ENCODE measurements at places on chromosomes 16 and 17.

DNA sequence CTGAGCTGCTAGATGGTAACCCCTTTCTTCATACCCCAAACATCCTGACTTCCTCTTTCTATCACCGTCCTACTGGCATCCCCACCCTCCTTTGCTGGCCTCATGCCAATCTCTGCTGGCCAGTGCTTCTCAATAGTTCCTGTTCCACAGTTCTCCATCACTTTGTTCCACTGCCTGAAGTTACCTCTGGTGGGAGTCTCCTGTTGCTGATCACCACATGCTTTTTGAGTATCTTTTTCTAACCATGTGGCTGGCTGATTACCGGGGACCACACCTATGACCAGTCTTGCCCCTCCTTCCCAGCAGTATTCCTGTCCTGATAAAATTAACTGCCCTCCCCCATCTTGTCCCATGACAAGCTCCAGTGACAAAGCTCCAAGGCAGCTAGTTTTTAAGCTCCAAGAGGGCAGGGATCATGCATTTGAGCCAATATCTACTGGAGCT, 380.4 kb upstream of the CCL2 start:
- DNase-seq = no peak

DNA sequence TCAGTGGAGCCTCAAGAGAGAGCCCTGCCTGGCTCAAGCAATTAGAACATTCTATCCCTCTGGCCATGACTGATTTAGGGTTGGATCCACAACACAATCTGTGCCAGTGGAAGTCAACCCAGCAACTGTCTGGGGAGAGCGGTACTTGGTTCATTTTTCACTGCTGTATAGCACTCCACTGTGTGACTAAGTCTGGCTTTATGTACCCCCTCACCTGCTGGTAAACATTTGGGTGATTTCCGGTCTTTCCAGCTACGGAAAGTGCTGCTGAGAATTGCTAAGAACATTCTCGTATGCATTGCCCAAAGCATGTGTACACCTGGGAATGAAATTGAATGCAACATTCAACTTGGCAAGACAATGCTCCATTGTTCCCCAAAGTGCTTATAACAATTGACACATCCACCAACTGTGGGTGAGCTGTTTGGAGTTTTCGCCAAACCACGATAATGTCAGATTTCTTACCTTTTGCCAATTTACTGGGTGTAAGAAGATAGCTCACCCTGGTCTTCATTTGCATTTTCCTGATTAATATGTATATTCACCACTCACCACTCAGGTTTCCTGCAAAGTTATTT, 63.5 kb upstream of the MED9 start:
- no peak for DNase-seq

- DNase-seq = no peak
Observed at GRCh38 chr17:45996282-45996937, 2.6 kb upstream of the STH start.

GRCh38 chr17:9331279-9332131, 244.1 kb downstream of the STX8 start:
- no peak for DNase-seq

- DNase-seq = no peak
Observed at GRCh38 chr16:66471716-66472393, 44.8 kb downstream of the BEAN1 start.

GRCh38 chr16:19751478-19752385, 33.7 kb downstream of the IQCK start:
- no peak for DNase-seq

GRCh38 chr16:68719993-68720489, 17.1 kb upstream of the CDH1 start:
- DNase-seq = no peak

GRCh38 chr16:23690771-23691482, 12.2 kb downstream of the PLK1 start:
- no peak for DNase-seq

- DNase-seq = no peak
Observed at GRCh38 chr16:3518292-3518985, 17.6 kb downstream of the CLUAP1 start.

DNA sequence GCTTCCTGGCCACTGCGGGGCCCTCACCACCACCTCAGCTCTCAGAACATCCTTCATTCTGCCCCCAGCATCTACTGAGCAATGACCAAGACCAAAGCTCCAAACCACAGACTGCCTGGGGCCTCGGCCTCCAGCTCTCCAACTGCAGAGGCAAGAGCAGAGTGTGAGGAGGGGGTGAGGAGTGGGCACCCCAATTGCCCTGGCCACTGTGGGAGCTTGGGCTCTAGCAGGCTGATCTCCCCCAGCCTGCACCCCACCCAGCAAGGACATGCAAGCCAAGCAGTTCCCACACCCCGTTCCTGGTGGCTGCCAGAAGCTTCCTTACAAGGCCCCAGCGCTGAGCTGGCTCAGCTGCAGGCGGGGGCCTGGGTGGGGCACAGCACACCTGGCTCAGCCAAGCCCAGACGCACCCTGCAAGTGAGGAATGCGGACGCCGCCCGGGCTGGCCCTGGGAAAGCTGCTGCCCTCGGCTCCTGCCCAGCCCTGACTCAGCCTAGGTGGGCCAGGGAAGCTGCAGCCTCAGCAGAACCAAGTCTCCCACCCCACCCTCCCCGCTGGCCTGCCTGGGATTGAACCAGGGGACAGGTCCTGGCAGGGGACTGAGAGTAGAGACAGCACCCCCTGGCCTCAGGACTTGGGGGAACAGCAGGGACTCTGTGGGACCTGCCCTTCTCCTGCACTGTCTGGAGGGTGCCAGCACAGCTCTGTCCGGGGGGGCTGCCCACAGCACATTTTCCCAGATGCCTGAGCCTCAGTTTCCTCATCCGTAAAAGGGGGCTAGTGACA, 29.7 kb upstream of the KRT17 start:
- no peak for DNase-seq

DNA sequence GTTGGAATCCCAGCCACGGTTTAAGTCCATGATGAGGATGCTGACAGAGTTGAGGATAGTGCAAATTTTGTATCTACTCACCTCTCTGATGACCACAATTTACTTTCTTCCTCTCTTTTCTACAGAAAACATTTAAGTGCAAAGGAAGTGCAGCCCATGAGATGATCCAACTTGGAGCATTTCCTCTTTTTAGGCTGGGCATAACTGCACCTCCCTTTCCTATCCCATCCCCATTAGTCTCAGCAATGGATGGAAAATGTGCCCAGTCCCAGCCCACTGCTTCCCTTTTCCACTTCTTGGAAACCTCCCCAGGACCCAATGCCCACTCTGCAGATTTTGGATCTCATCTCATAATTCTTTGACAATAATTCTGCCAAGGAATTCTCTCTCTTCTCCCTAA, 16.6 kb upstream of the CCL8 start:
- no peak for DNase-seq

GRCh38 chr17:40534371-40535189, 30.7 kb downstream of the CCR7 start:
- no peak for DNase-seq

DNA sequence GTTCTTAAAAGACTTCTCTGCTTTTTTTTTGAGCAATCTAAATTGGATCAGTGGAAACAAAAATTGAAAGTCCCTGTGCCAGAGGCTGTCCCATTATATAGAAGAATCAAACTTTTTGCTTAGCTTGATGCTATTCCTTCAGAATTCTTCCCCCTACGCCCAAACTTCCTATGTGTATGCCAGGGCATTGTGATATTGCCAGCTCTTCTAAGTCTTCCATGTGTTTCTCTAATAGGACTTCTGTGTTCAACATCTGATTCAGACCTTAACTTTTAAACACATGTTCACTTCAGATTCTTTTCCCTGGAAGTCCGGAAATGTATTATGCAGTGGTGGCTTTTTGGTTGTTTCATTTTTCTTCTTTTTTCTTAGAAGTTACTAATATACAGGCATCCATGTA, 18.7 kb downstream of the PTRH2 start:
- DNase-seq = no peak

DNA sequence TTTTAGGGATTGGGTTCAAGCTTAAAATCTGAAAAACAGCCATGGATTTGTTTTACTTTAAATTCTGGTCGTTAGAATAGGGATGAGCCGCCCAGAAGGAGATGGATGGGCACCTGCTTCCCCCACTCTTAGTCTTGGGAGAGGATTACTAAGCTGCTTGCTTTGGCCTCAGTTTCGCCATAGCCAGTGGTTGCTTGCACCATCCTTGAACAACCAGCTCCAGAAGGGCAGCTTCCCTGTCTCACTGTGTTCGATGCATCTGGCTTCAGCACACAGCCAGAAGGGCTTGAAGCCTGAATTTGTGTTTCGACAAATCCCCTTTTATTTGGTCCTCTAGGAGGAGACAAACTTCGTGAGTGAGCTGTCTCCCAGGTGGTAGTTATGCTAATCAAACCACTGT, 7.1 kb downstream of the CYB5D2 start:
- DNase-seq = no peak

DNA sequence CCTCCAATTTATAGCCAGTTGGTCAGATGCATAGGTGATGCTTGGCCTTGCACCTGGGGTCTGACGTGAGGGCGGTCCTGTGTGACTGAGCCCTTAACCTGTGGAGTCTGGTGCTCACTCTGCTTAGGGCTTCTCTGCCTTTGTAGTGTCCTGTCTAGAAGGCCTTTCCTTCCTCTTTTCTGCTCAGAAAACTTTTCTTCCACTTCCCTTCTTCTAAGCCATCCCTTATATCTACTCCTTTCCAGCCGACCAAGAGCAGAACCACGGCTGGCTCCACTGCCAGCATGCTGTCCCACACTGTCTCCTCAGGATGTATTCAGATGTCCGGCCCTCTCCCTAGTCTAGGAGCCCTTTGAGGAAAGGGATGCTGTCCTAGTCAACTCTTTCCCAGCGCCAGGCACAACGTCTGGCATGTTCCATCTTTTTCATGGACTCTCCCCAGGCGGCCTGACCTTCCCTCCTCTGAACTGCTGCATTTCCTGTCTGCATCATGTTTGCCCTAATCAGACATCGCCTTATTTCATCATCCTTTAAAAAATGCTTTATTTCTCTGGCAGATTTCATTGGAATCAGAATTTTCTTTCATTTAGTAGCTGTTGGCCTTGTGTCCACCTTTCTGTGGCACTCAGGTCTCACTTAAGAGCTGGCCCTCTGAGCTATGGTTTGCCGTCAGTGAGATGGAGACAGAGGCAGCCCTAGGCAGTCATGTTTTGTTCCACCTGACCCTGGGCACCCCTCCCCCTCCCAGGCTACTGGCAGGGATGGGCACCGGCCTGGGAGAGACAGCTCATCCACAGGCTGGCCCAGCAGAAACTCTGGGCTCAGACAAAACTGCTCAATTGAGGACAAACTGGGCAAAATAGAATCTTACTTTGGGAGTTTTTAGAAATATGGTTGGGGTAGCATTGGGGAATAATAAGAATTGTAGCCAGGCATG, 15.5 kb upstream of the BRCA1 start:
- no peak for DNase-seq

- no peak for DNase-seq
Observed at GRCh38 chr16:80280557-80280956, 260.2 kb upstream of the DYNLRB2 start.

DNA sequence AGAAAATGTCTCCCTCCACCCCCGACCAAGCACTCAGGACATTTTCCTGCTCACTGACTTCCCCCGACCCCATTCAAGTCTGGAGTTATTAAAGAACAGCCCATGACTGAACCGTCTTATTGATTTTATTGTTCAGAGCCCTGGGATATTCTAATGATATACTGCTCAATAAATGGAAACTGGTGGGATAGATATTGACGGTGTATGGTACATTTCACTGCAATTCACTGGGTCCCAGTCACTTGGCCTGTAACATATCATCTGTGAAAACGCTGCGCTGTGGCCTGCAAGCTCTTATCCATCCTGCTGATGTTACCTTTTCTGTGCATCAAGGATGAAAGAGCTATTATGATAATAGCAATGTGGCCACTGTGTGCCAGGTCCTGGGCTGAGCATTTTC, 258.2 kb downstream of the XYLT1 start:
- DNase-seq = no peak

DNA sequence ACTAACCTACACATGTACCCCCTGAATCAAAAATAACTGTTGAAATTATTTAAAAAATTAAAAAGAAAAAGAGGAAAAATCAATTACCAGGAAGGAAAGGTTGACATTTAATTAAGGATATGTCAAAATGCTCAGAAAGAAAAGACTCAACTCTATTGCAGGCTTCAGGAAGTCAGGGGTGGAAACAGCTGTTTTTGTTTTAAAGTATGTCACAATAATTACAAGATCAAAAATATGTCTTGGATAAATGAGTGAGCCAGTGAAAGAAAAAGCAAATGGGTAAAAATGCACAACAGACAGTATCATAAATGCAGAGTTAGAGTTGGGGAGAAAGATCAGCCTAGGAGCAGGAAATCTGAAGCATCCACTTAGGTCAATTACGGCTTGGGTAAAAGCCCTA, 146.0 kb downstream of the CDH11 start:
- no peak for DNase-seq

DNA sequence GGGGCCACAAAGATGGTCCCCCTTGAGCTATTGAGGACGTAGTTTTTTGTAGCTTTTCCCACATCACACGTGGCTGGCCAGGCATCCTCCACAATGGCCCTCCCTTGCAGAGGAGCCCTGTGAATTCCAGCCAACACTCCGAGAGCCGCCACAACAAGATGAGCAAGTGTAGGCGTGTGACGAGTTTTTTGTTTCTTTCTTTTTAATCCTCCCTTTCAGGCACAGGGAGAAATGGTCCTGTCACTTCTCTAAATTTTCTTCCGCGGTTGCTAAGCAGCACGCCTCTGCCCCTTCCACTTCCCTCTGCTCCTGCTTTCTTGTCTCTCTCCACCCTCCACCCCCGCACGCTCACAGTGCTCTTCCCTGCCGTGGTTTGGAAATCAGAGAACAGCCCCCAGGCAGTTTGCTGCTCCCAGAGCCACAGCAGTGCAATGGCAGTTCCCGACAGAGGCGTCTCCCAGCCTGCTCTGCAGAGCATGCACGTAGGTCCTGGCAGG, 68.0 kb upstream of the MRTFB start:
- DNase-seq = no peak
